Stimulated activated naive CD8-positive, alpha-beta T cell treated with anti-CD3 and anti-CD28 coated beads, Interleukin-15, amount 100 ng/mL, for 72 hours (primary cell): ENCODE measurements at places on chromosomes 2 and 18.

- DNase-seq, result no peak
Measured at GRCh38 chr18:78431606-78432005, 548.0 kb upstream of the SALL3 start.

DNA sequence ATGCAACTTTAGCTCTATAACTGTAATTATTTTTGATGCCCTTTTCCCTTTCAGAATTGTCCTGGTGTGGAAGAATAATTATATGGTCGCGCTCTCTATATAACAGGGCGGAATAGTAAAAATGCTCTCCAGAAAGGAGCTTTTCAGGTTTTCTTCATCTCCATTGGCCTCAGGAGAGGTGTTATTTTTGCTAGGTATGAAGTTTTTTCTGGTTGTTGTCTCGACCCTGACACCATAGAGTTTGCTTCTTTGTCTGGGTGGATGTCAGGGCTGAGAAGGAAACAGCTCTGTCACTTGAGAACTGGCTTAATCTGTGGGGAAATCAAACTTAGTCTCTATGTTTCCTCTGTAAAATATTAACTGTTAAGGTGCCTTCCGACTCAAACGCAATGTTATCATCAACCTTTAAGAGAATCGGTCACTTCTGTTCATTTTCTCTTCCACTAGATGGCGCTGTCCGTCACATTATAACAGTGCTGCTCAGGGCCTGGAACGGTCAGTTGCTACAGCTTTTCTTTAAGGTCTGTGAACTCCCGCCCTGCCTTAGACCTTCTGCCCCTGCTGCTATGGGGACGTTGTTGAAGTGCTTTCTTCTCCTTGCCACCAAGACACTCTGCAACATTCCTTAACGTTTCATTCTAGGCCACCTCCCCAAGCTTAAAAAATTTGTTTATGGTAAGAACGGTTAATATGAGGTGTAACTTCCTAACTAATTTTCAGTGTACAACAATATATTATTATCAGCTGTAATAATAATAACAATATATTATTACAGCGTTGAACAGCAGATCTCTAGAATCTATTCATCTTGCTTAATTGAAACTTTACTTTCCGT, 23.8 kb upstream of the SERPINB12 start:
- peak; percentile 62 for DNase-seq

- DNase-seq, result no peak
Measured at GRCh38 chr2:209577376-209578357, 153.8 kb downstream of the MAP2 start.

DNA sequence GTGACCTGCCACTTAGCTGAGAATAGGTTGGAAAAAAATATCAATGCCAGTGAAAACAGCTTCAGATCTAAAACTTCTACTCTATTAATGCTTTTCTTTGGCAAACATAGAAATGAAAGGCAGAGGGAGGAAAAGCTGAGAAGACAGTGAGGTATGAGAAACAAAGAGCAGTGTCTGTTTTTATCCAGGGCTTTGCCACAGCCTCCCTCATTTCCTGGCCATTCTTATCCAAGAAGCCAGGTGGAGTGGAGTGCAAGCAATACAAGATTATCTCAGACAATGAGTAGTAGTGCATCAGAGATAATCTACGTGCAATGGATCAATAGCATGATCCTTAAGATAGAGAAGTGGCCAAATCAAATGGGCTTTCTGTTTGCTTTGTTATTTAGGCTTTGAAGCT, 808.7 kb upstream of the PIK3C3 start:
- DNase-seq, result no peak

- no peak for DNase-seq
Measured at GRCh38 chr18:50853863-50854271, 25.1 kb upstream of the ME2 start.

DNA sequence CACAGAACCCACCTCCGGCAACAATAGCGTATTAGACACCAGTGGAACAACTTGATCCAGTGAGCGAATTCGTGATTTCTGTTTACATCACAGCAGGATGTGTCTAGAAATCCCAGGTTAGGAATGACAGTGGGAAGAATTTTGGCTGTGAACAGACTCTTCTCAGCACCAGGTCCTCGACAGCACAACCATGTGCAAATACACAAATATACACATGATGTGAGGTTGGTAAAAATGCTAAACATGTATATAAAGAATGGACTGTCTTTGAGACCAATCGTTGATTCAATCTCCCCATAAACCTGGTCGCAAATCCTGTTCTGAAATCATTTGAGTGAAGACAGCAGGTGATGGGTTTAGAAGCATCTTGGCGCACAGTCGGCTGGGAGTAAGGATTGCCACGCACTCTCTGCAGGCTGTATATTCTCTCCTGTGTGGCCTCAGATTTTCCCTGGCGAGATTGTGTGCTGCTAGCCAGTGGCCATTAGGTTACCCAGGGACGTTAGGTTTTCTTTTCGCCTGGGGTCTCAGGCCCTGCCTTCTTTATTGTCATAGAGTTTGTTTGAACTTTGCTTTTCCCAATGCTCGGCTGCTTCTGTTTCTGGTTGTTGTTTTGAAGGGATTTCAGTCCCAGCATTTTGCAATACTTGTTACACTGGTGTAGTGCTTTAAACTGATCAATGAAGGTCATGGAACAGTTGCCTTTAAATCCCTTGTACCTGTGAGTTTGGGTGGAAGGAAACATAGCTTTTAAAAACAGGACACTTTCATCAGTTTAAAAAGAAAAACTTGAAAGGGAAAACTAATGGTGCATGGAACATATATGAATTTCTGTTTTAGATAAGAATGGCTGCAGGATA, 147.3 kb downstream of the ALPK2 start:
- DNase-seq, result no peak

DNA sequence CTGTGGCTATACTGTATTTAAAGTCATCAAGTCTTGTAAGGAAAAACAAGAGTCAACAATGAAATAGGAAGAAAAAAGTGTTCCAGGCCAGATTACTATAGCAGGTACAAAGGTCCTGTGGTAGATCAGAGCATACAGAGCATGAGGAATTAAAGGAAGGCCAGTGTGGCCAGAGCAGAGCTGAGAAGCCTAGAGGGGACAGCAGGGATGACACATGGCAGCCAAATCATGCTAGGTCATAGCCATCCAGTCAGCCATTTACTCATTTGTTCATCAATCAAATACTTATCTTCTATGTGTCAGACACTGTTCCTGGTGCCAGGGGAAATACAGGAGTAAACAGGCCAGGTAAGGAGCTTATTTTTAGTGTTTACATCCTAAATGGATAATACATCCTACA, 24.3 kb downstream of the ADD2 start:
- no peak for DNase-seq

GRCh38 chr2:12014088-12014960, 267.9 kb downstream of the LPIN1 start:
- DNase-seq, result no peak

- DNase-seq, result no peak
Measured at GRCh38 chr2:112758711-112759110, 5.7 kb downstream of the CKAP2L start.

- DNase-seq, result no peak
Measured at GRCh38 chr2:238786379-238786778, 61.5 kb upstream of the TWIST2 start.

GRCh38 chr2:201128933-201129505, 13.1 kb downstream of the CFLAR start:
- no peak for DNase-seq

DNA sequence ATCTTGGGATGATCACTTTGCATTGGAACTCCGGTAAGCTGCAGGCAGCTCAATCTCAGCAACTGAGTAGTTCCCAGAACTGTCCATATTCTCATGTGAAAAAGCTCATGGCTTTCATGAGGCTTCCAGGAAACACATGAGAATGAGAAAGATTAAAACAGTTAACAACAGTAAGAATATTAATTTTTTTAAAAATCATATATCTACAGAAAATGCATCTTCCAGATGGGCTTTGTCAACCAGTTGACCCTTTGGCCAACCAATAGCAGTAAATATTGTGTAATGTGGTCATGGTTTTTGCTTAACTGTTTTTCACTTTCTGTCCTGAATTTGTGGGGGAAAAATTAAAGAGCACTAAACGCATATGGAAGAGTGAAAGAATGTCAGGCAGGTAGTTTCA, 131.2 kb upstream of the CCDC195 start:
- DNase-seq, result no peak

GRCh38 chr2:171271971-171272436, 111.3 kb upstream of the TLK1 start:
- no peak for DNase-seq

DNA sequence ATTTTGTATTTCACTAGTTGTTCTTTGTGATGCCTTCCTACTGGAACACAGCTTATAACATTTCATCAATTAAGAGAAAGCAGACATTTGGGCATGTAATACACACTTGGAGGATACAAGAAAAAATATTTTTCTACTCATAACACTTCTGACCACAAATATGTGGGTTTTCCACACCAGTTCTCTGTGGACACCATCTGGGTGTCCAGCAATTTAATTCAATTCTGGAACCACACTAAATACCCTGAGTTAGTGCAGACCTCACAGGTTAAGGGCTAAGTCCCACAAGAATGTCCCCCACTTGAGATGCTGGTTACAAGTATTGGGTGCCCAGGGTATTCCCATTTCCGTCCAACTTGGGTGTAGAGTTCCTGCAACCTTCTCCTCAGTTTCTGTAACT, 91.1 kb upstream of the SKOR2 start:
- no peak for DNase-seq

DNA sequence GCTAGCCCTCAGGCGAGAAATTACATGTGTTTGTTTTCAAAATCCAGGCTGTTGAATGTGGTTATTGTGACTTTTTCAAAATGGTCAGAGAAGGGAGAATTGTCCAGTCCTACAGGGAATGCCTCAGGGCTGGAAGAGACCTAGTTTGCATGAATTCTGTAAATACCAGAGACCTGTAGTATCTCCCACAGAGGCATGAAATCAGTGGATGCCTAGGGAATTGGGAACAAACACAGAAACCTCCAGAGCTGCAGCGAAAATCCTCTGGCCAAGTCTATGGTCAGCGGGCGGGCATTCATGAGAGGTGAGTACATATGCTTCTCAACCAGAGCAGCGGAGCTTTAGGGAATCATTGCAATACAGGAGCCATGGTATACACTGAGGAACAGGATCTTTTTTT, 1596.5 kb upstream of the NXPH2 start:
- DNase-seq, result no peak

GRCh38 chr18:75363446-75364225, 63.9 kb downstream of the SMIM21 start:
- no peak for DNase-seq

DNA sequence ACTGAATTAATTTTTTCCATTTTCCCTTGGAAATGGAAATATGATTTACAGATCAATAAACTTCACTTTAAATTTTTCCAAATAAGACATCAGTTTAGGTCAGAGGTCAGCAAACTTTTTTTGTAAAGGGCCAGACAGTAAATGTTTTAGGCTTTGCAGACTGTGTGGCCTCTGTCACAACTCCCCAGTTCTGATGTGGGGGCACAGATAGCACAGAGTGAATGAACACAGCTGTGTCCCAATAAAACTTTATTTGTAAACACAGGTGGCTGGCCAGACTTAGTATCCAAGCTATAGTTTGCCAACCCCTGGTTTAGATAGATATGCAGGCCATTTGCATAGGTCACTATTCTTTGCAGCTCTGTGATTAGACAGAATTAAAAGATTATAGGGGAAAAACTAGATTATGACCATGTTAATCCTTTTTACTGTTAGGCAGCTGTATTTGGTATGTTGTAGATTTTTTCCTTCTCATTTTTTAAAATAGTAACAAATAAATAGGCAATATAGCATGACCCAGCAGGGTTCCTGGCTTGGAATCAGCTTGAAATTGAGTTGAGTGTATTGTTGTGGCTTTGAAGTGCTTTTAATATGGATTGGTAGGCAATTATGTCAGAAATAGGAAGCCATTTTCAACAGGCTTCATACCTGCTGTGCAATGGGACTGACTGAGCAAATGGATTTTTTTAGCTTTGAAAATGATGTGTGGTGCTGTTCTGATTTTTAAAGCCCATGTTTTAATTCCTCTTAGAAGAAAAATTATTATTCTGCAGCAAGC, 59.7 kb downstream of the WDSUB1 start:
- DNase-seq, result no peak

- DNase-seq, result no peak
Measured at GRCh38 chr2:200703127-200703925, 108.4 kb upstream of the BZW1 start.

- DNase-seq, result no peak
Measured at GRCh38 chr2:20590704-20591515, 60.0 kb downstream of the HS1BP3 start.

DNA sequence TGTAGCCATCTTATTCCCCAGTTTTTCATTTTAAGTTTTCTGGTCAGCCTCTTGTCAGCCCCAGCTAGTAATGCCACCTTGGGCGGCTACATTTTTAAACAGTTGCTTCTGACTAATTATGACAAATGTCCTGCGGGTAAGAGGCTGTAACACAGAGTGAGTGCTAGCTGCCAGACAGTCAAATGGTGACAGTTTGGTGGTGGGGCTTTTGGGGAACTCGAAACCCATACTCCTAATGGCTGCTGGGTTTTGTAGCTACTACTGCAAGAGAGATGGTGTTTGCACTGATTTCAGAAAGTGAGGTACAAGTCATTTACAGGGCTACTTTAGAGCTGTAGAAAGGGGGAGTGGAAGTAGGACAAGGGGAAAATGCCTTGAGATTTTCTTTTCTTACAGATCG, 48.2 kb downstream of the ZCCHC2 start:
- DNase-seq, result no peak

DNA sequence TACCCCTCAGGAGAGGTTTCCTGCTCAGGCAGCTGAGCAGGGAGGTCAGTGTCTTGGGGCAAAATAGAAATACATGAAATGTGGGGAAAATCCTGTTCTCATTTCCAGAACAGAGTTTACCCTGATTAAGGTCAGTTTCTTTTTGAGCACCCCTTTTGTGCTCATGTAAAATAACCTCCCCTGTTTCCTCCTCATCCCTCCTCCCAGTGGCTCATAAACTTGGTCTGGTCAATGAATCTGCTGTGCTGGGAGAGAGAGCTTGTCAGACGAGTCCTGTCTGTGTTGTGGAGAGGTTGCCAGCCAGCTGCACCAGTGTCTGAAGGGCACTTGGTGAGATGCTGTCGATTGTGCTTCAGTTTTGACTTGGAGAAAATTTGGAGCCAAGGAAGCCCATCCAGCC, 48.6 kb downstream of the NTSR2 start:
- DNase-seq, result no peak

DNA sequence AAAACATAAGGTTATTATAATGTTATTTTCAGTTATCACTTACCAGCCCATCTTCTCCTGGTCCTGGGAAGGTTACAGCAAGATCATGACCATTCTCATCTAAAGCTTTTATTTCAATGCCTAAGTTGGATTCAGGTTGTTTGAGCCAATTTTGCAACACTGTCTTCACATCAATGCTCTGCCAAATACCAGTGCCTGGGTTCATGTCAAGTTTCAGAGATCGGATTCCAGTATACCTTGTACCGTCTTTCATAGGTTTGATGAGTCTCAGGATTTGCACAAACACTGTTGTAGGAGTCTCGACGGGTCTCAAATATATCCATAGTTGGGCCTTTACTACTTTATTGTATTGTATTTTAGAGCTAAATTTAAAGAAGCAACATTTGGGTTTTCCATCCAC, 2.5 kb downstream of the MSTN start:
- DNase-seq, result no peak

GRCh38 chr2:237624565-237624964, 2.8 kb upstream of the LRRFIP1 start:
- DNase-seq, result no peak

GRCh38 chr2:103139628-103140268, 377.9 kb downstream of the TMEM182 start:
- no peak for DNase-seq
